ENCODE measurements at places on chromosomes 7 and 10. TPM values are rescaled to one million over a fixed set of nuclear protein-coding genes. Genes with fewer than 3 reads are reported as not detected.

Gene OGDHL
- total RNA-seq, result not detected

Gene BLNK
- total RNA-seq, result not detected

Gene ZNF467
- total RNA-seq, result 1.2 TPM

Gene CABCOCO1
- total RNA-seq, result 0.53 TPM

Gene ANKRD16
- 5.3 TPM for total RNA-seq

Gene CTAGE6
- not detected for total RNA-seq

Gene PVRIG
- not detected for total RNA-seq

Gene GRM8
- not detected for total RNA-seq

Gene AGBL3
- total RNA-seq, result 2.1 TPM

Gene FOXI2
- total RNA-seq, result not detected

Gene RBM17
- total RNA-seq, result 35.0 TPM

Gene EPHB6
- not detected for total RNA-seq

Gene SUGCT
- not detected for total RNA-seq

Gene MSMB
- not detected for total RNA-seq

Gene KCNIP2
- not detected for total RNA-seq

Gene PLAC9
- total RNA-seq, result 1.7 TPM

Gene VSIR
- total RNA-seq, result 59.2 TPM

Gene TEX47
- not detected for total RNA-seq

Gene ANKRD1
- 785 TPM for total RNA-seq

Gene CALY
- total RNA-seq, result not detected

Gene AOC1
- not detected for total RNA-seq

Gene TMEM72
- not detected for total RNA-seq

Gene SRRM3
- 0.93 TPM for total RNA-seq

Gene CHAT
- total RNA-seq, result not detected
